ENCODE measurements at places on chromosomes 6 and 20.

- DNase-seq: no peak
These were observed 940.5 kb upstream of the MANEA start for GRCh38 chr6:94636780-94637385.

- DNase-seq: no peak
These were observed 27.6 kb downstream of the ZNF311 start for GRCh38 chr6:28977341-28978132.

DNA sequence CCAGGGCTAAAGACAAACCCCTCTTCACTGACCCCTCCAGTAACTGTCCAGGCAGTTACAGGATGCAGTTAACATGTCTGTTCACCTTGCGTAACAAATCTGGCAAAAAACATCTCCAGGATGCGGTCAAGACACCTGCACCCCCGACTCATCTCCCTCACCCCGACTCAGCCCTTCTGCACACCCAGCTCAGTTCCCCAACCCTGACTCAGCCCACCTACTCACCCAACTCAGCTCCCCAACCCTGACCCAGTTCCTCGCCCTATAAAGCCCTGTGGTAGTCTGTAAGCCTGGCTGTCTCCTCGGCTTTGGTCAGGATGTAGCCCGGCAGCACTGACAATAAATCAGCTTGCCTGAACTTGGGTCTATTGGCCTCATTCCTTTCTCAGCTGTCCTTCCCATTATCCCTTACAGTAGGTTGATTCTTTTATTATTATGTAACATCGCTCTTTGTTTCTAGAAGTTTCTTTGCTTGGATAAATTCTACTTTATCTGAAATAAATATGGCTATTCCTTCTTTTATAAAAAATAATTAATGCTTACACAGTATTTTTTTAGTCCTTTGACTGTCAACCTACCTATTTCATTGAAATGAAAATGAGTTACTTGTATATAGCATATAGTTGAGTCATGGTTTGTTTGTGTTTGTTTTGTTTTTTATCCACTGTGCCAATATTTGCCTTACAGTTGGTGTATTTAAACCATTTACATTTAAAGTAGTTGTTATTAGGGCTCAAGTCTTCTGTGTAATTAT lies 12.9 kb upstream of the ADTRP start:
- DNase-seq: no peak

GRCh38 chr20:46114449-46114848 lies 3.7 kb upstream of the CD40 start:
- no peak for DNase-seq

GRCh38 chr6:11814106-11814505 lies 35.5 kb upstream of the ADTRP start:
- DNase-seq: no peak

Measured in cortex of kidney (tissue), 1 donor.